ENCODE measurements at places on chromosomes 5 and 9.

DNA sequence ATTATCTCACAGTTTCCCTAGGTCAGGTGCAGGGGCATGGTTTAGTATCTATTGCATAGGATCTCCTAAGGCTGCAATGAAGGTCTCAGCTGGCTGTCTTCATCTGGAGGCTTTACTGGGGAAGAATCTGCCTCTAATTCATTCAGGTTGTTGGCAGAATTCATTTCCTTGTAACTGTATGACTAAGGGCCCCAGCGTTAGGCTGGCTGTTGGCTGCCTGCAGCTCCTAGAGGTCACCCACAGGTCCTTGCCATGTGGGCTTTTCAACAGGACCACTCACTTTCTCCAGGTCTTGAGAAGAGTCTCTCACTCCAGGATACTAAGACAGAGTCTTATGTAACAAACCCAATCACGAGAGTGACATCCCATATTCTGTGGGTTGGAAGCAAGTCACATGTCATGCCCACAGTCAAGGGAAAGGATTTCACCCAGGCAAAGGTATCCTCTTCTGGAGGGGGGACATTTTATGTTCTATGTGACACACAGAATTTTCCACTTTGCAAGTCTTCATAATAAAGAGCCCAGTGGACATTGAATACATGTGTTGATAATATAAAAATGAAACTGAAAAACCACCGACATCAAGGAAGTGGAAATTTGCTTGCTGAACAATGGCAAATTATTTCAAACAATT is 38.2 kb downstream of the HMHB1 start:
- no peak for DNase-seq

GRCh38 chr5:171342362-171343111 is 33.5 kb downstream of the TLX3 start:
- peak; percentile 34 for DNase-seq

- DNase-seq, result peak; percentile 77
Measured at GRCh38 chr9:93451849-93452709, 594 bp downstream of the FAM120A start.

DNA sequence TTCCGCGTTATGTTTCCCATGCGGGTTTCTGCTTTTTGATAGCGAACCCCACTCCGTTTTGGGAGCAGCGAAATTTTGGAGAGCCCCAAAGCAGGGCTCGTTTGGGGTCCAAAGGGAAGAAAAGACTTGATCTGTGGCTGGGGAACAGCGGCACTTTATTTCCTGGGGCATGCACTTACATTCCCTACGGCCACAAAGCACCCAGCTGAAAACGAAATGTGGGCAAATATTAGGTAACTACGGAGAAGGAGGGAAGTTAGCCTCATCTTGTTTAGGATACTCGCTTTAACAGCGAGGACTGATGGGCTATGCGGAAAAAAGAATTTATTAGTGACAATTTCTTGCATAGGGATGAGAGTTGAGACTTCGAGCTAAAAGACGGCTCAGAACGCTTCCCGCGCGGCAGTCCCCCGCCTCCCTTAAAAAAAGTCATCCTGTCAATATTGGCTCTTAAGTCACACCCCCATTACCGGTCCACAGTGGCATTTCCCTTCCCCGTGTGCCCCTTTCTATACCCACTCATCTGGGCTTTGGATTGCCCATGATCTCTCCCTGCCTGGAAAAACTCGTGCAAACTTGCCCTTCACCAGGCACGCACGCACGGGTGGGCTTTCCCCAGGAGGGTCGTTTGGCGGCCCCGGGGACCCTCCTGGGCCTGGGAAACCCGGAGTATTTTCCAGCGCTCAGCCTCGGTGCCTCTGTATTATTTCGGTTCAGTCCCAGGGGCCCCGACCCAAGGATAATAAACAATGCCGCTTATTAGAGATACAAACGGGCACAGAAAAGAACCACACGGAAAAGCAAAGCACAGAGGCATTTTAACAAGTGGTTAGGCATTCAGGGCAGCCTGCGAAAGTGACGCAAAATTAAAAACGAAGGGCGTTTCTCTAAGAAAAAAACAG is 35.8 kb upstream of the NFIB start:
- DNase-seq, result no peak

DNA sequence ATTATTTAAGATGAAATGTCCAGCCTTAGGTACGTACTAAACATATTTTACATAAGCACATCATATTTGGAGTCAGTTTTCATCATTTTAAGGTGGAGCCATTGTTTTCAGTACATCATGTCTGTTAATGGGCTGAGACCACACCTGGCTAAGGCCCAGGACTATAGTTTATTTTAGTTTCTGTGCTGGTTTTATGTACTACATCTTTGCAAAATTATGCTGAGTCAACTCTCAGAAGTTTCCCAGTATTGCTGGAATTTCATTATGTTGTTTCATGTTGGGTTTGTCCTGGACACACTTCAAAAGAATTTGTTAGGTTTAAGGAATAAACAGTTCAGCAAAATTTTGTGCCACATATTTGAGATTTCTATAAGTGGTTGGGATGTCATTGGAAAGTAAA is 171.2 kb downstream of the CCDC171 start:
- no peak for DNase-seq

DNA sequence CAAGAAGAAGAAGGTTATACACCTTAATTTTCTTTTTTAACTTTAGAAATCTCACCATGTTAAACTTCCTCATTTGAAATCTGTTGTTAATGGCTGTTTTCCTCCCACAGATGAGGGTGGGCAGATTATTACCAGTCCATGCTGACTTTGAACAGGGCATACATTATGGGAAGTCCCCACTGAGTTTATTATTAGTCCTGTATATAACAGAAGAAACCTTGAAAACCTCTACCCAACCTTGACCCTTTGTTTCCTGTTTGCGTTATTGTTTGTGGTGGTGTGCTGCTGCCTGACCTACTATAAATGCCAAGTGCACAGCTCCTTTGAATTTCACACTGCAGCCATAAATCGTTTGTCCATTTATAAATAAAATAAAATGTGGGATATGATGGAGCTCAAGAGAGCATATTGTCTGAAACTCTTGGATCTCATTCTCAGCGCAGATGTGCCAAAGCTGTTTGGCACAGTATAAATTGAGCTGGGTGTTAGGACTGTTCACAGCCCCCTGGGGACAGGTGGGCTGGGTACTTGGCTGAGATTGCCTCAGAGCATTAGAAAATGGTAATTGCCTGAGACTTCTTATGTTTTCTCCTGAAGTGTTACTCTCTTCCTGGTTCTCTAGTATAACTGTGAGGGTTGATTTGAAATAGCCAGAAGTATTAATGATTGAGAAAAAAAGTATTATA is 139.6 kb downstream of the SPATA31D1 start:
- DNase-seq, result no peak

DNA sequence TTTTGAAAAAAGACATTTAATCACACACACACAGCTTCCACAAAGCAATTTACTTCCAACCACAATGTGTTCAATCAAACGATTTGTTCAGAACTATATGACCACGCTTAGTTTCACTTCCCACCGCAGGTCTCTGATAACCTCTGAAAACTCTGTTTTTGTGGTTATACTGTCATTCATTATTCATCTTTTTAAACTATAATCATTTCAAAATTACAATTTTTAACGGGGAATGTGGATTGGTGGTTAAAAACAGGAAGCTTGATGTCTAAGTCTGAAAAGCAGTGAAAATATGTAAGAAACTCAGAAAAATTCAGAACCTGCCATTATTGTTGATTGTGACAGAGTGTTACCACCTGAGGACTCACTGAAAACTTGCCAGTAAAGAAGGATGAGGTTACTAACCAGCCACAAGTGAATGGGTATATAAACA is 12.7 kb upstream of the TMEM174 start:
- DNase-seq, result peak; percentile 68

DNA sequence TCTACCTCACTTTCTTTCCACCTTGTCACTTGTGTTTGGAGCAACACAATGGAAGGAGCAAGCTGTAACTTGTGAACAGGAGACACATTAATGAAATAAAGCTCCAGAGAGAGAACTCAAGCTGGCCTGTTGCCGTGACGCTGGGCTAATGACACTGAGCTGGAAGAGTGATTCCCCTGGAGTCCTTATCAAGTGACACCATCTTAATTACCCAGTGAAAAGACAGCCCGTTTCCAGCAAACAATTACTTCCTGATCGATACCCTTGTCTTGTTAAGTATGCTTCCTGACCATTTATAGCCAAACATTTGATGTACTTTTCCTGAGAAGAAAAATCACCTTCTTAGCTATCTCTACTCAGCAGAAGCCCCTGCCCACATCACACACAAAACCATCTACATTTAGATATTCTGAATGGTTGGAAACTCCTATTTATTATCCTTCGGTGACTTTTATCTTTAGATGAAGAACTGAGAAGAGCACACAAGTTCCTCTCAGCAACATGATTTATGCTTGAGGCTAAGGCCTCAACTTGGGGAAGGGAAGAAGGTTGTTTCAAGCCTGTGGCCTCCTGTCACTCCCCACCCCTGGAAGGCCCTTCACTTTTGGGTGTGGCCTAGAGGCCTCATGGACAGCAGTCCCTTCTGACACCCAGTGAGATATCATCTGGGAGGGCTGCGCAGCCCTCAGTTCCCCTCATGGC is 34.1 kb downstream of the CRHBP start:
- no peak for DNase-seq

DNA sequence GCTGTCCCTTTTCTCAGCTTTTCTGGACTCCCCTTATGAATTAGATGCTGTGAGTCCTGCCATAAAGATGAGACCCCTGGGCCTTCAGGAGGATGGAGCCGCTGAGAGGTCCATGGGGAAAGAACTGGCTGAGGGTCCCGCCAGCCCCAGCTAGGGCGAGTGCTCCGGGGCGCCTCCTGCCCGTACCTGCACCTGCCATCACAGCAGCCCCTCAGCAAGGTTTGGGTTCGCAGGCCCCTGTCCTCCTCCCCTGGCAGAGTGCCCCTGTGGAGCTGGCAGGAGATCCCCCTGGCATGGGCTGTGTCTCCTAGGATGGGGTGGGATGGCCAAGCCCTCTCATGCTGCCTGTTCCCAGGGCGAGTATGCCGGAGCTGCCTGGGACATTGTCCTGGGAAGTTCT is 64.2 kb downstream of the COL5A1 start:
- no peak for DNase-seq

GRCh38 chr5:147055850-147056566 is 177.5 kb upstream of the PPP2R2B start:
- DNase-seq, result no peak

DNA sequence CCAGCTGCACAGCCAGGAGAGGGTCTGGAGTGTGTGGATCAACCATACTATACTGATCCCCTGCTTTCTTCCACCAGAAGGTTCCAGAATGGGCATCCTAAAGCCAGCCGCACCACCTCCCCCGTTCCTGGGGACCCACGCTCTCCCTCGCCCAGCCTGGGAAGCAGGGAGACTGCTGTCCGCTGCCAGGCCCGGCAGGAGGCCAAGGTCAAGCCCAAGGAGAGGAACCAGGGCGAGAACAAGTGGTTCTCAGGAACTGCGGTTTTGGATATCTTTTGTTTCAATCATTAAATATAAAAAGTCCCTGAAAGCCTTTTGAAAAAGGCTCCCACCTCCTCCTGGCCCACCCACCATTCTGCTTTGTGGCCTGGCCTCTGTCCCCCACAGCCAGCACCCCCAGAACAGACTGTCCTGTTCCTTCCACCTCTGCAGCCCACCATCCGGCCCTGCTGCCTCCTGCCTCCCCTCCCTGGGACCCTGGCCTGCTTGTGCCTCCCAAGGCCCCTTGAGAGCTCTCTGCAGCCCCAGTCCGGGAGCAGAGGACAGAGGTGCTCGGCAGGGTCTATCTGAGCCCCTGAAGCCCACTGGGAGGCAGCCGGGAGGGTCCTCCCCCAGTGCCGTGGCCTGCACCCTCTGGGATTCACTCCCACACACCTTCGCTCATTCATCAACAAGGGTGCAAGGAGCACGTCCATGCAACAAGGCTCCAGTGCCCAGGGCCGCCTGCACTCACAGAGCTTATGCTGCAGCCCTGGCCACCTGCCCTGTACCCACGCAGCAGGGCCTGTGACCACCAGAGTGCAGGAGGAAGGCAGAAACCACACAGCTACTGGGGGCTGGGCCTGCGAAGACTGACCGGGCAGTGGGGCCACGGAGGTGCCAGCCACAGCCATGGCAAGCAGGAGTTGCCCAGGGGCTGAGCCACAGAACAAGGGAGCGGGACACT is 614 bp upstream of the LCN6 start:
- no peak for DNase-seq

DNA sequence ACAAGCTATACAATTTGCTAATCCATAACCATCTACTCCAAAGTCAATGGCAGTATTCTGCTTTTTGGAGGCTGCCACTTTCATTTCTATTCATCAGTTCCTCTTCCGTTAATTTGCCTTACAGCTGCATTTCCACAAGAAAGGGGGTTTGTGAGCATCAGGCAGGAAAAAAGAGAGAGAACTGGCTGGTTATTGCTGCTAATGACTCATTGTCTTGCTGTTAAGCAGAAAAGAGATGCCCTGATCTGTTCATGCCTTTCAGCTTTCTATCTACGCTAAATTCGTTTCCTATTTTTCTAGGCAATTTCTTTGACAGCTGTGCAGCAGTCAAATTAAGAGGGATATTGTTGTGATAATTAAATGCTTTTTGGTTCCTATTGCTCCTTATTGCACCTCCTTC is 65.9 kb upstream of the GNAQ start:
- no peak for DNase-seq

- no peak for DNase-seq
Measured at GRCh38 chr9:105355781-105356180, 92.1 kb upstream of the FSD1L start.

DNA sequence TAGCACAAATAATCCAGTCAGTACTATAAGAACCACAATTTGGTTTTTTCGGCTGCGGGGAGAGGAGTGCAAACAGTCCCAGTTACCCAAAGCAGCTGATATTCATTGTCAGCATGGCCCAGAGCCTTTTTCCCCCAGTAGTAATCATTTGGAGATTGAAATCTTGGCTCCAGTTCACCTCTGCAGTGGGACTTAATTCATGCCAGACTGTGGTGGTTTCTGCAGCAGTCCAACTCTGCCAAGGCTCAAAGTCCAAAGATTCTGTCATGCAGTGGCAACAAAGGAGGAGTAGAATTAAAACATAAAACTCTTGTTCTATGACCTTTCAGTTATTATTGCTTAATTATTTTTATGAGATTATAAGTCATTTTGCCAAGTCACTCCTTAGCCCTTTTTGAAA is 25.0 kb upstream of the TRIM36 start:
- DNase-seq, result no peak

GRCh38 chr9:89884356-89885083 is 279.7 kb downstream of the GADD45G start:
- DNase-seq, result no peak

- DNase-seq, result no peak
Measured at GRCh38 chr5:168471785-168472184, 14.5 kb upstream of the RARS1 start.

- DNase-seq, result no peak
Measured at GRCh38 chr9:124222918-124223720, 34.6 kb upstream of the NEK6 start.

All from activated naive CD4-positive, alpha-beta T cell treated with anti-CD3 and anti-CD28 coated beads, Interleukin-2, amount 50 U/mL, for 72 hours (primary cell).